ENCODE measurements at places on chromosomes 5 and 9. TPM values are rescaled to one million over a fixed set of nuclear protein-coding genes. Genes with fewer than 3 reads are reported as not detected.

- no peak for DNase-seq
Observed at GRCh38 chr9:101977614-101978210, 239.3 kb upstream of the GRIN3A start.

Gene SLC38A9
- total RNA-seq, result 40.1 TPM

Gene DCAF10
- 19.3 TPM for total RNA-seq

Gene SLC26A2
- 4.7 TPM for total RNA-seq

Gene ADRA1B
- 0.66 TPM for total RNA-seq

GRCh38 chr5:169648725-169649310 lies 11.7 kb downstream of the DOCK2 start:
- no peak for DNase-seq

GRCh38 chr5:149313151-149313841 lies 32.0 kb upstream of the GRPEL2 start:
- no peak for DNase-seq

Gene IL5
- total RNA-seq, result not detected

Gene ZFP37
- total RNA-seq, result 7.9 TPM

Gene GPR150
- not detected for total RNA-seq

GRCh38 chr5:23994581-23995370 lies 487.4 kb downstream of the PRDM9 start:
- no peak for DNase-seq

Gene HNRNPK
- 763 TPM for total RNA-seq

Gene ACER2
- total RNA-seq, result 30.5 TPM

Gene HAVCR1
- not detected for total RNA-seq

DNA sequence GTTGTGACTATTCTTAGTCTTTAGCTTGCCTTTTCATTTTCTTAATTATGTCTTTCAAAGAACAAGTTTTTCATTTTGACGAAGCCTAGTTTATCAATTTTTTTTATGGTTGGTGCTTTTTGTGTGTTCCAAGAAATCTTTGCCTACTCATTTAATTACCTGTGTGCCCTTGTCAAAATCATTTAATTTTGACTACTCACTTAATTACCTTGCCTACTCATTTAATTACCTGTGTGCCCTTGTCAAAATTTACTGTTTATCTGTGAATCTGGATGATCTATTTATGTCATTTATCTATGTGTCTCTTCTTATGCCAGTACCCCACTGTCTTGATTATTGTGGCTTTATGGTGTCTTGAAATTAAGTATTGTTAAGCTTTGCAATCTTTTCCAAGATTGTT lies 63.9 kb downstream of the MTAP start:
- no peak for DNase-seq

Gene IL9
- not detected for total RNA-seq

DNA sequence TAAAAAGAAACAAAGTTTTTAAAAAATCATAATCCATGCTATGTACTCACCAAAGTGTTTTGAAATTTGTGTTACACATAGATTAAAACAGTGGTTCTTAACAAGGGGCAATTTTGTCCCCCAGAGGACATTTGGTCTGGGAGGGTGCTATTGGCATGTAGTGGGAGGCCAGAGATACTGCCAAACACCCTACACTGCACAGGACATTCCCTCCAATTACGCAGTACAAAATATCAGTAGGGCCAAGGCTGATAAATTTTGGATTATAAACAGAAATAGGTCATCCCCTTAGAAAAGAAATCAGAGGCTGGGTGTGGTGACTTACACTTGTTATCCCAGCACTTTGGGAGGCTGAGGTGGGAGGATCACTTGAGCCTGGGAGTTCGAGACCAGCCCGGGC lies 38.9 kb downstream of the ELL2 start:
- DNase-seq, result no peak

GRCh38 chr9:136273244-136273865 lies 27.7 kb upstream of the QSOX2 start:
- no peak for DNase-seq

GRCh38 chr5:124705577-124705976 lies 40.9 kb downstream of the ZNF608 start:
- DNase-seq, result no peak

- no peak for DNase-seq
Observed at GRCh38 chr9:136403538-136403914, 3.6 kb upstream of the SNAPC4 start.

DNA sequence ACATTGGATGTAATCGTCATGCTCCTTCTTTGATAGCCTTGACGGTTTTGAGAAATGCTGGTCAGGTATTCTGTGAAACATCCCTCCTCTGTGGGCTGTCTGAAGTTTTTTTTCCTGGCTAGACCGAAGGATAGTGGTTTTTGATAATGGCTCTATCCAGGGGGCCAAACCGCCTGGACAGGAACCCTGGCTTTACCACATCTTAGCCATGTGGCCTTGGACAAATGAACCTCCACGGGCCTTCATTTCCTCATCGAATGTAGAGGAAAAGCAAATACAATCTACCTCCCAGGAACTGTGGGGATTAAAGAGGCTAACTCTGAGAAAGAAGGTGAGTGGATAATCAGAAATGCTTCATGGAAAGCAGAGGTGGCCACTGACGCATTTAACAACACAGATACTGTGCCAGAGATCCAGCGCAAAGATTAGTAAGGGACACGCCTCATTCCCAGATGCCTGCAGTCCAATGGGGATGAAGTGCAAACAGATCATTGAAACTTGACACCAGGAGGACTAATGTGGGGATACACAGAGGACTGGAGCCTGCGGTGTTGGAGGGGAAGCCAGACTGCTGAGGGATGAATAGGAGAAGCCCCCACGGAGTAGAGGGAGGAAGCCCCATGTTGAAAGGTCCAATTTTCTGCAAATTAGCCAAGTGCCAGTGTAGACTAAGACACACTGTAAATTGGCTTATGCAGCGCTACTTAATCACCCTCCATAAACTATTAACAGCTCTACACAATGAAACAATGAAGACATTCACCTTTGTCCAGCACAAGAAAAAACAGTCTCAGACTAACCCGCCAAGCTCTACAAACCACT lies 41.6 kb downstream of the MYO10 start:
- DNase-seq, result no peak

GRCh38 chr5:54927097-54927746 lies 58.2 kb downstream of the ESM1 start:
- no peak for DNase-seq

Gene ANKRD33B
- 14.5 TPM for total RNA-seq

DNA sequence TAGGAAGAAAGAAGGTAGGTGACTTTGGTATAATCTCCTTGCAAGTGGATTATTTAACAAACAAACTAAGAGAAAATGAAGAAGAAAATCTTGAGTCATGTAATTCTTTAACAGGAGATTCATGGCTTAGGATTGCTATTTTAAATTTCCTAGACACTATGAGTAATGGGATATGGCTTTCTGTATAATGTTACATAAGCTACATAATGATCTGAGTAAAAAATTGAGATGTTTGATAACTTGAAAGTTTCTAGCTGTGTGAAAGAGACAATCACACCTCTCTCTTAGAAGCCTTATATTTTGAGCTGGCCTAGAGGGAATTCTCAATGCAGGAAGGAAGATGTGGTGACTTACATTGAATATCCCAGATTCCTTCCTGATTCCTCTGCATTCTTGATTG lies 92.5 kb downstream of the CDH9 start:
- DNase-seq, result no peak

DNA sequence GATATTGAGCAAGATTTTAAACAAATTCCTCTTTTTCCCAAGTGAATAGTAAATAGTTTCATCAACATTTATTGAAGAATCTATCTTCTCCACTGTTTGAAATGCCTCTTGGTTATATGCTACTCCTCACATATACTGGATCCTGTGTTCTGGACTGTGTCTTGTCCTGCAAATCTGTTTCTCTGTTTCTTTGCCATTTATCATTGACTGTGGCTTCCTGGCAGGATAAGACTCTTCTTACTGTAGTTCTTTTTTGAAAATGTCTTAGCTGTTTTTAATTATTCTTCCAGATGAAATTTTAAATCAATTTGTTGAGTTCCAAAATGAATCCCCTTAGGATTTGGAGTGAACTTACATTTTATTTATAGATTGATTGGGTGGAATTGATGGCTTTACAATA lies 27.8 kb downstream of the RALGPS1 start:
- DNase-seq, result no peak

DNA sequence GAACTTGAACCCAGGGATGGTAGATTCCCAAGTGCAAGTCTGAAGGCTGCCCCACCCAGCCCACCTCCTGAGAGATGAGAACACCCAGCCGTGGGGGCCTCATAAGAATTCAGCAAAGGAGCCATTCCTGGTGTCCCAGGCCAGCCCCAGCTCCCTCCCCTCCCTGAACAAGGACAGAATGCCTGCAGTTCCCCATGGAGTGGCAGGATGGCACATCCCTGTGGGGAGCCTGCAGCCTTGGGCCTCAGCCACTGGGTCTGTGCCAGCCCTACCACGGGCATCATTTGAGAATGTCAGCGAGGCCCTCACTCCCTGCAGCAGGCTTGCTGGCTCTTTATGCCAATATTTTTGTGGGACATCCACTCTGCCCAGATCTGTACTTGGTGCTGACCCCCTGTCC lies 36.2 kb upstream of the RAPGEF1 start:
- no peak for DNase-seq

Gene DEPDC1B
- 8.2 TPM for total RNA-seq

DNA sequence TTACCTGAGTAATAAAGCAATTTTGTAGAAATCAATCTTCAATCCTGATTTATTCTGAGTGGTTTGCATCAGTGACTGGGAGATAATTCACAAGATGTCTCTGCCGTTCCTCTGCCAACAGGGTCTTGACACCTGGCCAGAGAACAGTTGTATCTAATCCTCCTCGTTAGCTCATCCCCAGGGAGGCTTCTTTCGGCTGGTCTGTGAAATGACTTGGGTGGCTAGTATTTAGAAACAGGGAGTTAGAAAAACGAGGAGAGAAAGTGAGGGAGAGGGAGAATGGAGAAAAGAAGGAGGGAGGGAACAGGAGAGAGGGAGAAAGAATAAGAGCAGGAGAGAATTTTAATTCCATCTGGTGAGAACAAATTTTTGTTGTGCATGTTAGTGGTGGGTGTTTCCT lies 600.2 kb upstream of the TLE4 start:
- no peak for DNase-seq

DNA sequence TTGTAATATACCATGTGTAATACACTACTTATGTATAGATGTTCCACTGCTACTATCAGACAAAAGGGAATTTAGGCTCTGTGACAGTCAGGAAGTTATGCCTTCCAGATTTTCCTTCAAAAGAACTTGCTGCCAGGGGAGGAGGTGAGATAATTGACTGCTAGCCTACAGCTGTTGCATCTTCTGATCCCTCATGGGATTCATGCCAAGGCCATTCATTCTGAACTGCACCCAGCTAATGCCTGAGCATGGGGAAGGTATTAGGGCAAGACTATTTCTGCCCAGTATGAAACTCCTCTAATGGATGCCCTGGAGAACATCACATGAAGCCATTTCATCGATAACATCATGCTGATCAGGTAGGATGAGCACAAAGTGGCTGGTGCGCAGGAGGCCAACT lies 746.5 kb upstream of the ZNF608 start:
- no peak for DNase-seq

- DNase-seq, result no peak
Observed at GRCh38 chr5:113526421-113526820, 12.9 kb downstream of the YTHDC2 start.

Gene RGMB
- 95.9 TPM for total RNA-seq

All from glutamatergic neuron (in vitro differentiated cells).